ENCODE measurements at places on chromosomes 3 and 15. TPM values are rescaled to one million over a fixed set of nuclear protein-coding genes. Genes with fewer than 3 reads are reported as not detected.

CP gene
- not detected for total RNA-seq

SPATA12 gene
- total RNA-seq = not detected

NPAP1 gene
- total RNA-seq = not detected

FOXL2NB gene
- total RNA-seq = not detected

RARB gene
- not detected for total RNA-seq

DLL4 gene
- not detected for total RNA-seq

LRTM1 gene
- not detected for total RNA-seq

DUOXA1 gene
- total RNA-seq = 0.23 TPM

PRR20G gene
- not detected for total RNA-seq

SLC2A2 gene
- total RNA-seq = not detected

DNA sequence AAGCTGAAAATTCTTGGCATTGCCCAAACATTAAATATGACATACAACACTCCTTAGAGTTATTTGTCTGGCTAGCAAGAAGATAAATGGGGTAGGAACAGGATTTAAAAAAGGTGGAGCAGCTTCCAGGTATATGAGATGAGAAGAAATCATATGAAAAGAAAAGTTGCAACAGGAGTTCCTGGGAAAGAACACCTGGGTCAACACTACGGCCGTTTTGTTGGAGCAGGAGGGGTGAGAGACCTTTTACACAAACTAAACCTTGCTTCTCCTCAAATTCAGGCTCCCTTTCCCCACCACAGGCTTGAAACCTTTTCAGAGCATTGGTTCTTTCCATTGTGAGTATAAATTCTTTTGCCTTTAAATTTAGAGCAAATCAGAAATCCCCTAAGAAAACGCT, 18.8 kb upstream of the GUCA1C start:
- no peaks in the 10 kb centered on the region for H3K27me3 ChIP-seq
- no peak overlapping the region for H3K4me3 ChIP-seq
- no peak overlapping the region for H3K27ac ChIP-seq
- no peak for DNase-seq
- no peaks in the 10 kb centered on the region for H3K4me1 ChIP-seq

DNA sequence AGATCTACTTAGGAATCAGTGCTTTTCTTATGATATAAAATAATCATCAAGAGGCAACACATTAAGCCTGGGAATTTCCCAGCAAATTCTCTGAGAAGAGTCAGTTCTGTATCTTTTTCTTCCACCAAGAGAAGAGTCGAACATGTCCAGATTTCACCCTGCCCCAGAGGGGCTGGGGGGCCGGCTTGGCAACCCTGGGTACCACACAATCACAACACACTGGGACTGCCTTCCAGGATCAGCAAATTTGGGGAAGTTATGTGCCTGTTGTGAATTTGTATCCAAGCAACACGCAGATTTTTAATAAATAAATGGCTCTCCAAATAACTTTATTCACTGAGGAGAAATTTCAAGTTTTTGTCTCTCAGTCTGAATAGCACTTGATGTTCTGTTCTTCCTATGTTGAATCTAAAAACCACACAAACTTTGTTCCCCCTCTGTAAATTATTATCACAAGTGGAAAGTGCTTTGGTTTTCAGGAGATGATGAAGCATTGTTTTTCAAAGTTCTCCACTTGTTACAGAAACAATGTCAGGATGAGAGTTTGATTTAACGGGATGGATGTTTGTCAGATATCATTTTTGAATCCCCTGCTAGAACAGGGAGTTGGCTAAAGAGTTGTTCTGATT, 357.2 kb downstream of the ZNF385D start:
- H3K27ac ChIP-seq = no peak overlapping the region
- H3K36me3 ChIP-seq = no peaks in the 10 kb centered on the region
- no peaks in the 10 kb centered on the region for H3K27me3 ChIP-seq
- H3K4me1 ChIP-seq = no peaks in the 10 kb centered on the region

GRCh38 chr3:149975919-149976318, 5.2 kb upstream of the PFN2 start:
- no peak overlapping the region for H3K4me3 ChIP-seq
- no peaks in the 10 kb centered on the region for H3K36me3 ChIP-seq
- DNase-seq = no peak
- peaks cover 5% of the 10 kb centered on the region for H3K4me1 ChIP-seq

GRCh38 chr3:159937561-159938166, 51.0 kb upstream of the IL12A start:
- H3K4me3 ChIP-seq = no peak overlapping the region
- H3K27me3 ChIP-seq = no peaks in the 10 kb centered on the region
- DNase-seq = no peak
- H3K36me3 ChIP-seq = no peaks in the 10 kb centered on the region
- no peaks in the 10 kb centered on the region for H3K4me1 ChIP-seq
- no peak overlapping the region for H3K27ac ChIP-seq

- H3K27ac ChIP-seq = no peak overlapping the region
- H3K27me3 ChIP-seq = no peaks in the 10 kb centered on the region
- DNase-seq = no peak
- H3K4me3 ChIP-seq = no peak overlapping the region
- H3K36me3 ChIP-seq = no peaks in the 10 kb centered on the region
These were observed 367.9 kb downstream of the ZIC4 start for GRCh38 chr3:147038481-147038880.

GRCh38 chr3:50651920-50652529, 22.7 kb upstream of the DOCK3 start:
- DNase-seq = no peak
- no peaks in the 10 kb centered on the region for H3K27me3 ChIP-seq
- no peaks in the 10 kb centered on the region for H3K4me1 ChIP-seq
- no peak overlapping the region for H3K27ac ChIP-seq
- peaks cover 13% of the 10 kb centered on the region for H3K36me3 ChIP-seq

DNA sequence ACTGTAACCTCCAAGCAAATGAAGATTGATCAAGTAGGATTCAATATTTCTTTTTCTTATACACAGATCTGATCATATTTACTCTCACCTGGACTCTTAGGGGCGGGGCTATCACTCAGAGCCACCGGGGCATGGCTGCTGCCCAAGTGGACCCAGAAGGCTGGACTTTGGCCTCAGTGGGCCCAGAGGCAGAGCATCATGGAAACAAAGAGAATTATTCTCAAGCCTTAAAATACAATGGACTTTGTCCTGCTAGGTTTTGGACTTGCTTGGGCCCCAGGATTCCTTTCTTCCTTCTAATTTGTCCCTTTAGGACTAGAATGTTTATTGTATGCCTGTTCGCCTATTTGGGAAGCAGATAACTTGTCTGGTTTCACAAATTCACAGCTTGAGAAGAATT, 85.1 kb downstream of the SUCLG2 start:
- no peak overlapping the region for H3K27ac ChIP-seq
- no peak for DNase-seq
- H3K36me3 ChIP-seq = peaks cover 6% of the 10 kb centered on the region
- H3K4me3 ChIP-seq = no peak overlapping the region
- H3K4me1 ChIP-seq = no peaks in the 10 kb centered on the region

DNA sequence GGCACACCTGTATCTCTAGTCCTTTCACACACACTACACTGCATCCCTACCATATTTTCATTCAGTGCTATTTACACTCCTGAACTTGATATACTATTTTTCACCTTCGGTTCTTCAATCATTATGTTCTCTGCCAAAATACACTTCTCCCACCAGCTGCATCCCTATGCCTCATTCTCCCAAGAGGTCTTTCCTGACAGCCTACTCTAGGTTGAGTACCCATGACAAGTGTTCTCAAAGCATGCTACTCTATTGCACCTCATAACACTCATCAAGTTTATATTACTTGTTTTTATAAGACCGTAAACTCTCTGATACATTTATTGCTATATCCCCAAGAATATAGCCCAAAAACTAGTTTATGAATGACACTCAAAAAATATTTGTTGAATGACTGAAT, 549.5 kb downstream of the PYDC2 start:
- no peak overlapping the region for H3K4me3 ChIP-seq
- no peaks in the 10 kb centered on the region for H3K36me3 ChIP-seq
- no peak for DNase-seq
- no peaks in the 10 kb centered on the region for H3K27me3 ChIP-seq
- H3K4me1 ChIP-seq = no peaks in the 10 kb centered on the region

- no peak overlapping the region for H3K4me3 ChIP-seq
- no peaks in the 10 kb centered on the region for H3K36me3 ChIP-seq
- H3K27me3 ChIP-seq = no peaks in the 10 kb centered on the region
- H3K4me1 ChIP-seq = no peaks in the 10 kb centered on the region
- H3K27ac ChIP-seq = no peak overlapping the region
These were observed 80.8 kb upstream of the DPH6 start for GRCh38 chr15:35626571-35627318.

DNA sequence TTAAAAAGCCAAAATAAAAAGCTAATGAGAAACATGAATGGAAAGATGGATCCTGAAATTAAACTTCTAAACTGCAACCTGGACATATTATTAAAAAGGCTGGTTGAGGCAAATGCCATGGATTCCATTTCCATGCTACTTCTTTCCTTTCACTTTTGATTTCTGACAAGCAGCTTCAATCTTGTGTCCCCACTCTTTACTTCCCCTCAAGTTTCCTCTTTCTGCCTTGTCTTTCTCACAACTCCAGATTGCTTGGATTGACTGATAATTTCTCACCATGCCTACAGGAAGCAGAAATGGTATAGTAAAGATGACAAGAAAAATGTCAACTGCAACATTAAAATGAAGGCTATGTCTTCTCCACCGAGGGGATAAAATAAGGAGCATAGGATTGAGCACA, 1136.7 kb downstream of the TUSC7 start:
- H3K27ac ChIP-seq = no peak overlapping the region
- no peaks in the 10 kb centered on the region for H3K27me3 ChIP-seq
- no peaks in the 10 kb centered on the region for H3K4me1 ChIP-seq
- H3K36me3 ChIP-seq = no peaks in the 10 kb centered on the region
- DNase-seq = no peak

DNA sequence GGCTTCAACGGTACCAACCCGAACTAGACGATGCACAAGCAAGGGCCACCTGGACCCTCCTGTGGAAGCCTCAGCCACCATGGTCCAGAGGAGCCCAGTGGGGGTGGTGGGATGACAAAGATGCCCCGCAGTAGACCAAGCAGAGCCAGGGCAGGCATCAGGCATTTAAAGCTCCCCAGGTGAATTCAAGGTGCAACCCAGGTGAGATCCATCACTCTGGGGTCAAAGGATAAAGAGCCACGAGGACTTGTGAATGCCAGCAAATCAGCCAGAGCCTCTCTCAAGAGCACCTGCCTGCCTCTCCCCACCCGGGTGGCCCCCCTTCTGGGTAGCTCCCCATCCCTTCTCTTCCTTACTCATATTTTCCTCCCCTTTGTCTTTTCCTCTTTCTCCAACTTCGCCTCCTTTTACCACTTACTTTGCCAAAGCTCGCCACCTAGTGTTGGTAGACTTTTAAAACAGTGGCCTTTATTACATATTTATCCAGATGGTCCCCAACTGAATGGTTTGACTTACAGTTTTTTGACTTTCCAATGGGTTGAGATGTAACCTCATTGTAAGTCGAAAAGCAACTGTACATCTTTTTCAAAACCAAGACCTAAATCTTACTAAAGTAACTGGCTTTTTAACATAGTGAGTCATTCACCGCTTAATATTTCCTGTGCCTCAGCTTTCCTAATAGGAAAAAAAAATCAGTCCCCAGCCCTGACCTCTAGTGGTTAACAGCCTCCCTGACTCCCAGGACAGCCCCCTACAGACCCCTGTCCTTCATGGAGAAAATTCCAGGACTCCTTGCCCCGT, 18.8 kb downstream of the PLA2G4F start:
- H3K27ac ChIP-seq = no peak overlapping the region
- H3K27me3 ChIP-seq = no peaks in the 10 kb centered on the region
- H3K4me3 ChIP-seq = no peak overlapping the region
- H3K36me3 ChIP-seq = no peaks in the 10 kb centered on the region

- peaks cover 4% of the 10 kb centered on the region for H3K36me3 ChIP-seq
- H3K27me3 ChIP-seq = no peaks in the 10 kb centered on the region
- no peak overlapping the region for H3K27ac ChIP-seq
- H3K4me1 ChIP-seq = no peaks in the 10 kb centered on the region
These were observed 108.8 kb downstream of the FAIM start for GRCh38 chr3:138717348-138717747.

DNA sequence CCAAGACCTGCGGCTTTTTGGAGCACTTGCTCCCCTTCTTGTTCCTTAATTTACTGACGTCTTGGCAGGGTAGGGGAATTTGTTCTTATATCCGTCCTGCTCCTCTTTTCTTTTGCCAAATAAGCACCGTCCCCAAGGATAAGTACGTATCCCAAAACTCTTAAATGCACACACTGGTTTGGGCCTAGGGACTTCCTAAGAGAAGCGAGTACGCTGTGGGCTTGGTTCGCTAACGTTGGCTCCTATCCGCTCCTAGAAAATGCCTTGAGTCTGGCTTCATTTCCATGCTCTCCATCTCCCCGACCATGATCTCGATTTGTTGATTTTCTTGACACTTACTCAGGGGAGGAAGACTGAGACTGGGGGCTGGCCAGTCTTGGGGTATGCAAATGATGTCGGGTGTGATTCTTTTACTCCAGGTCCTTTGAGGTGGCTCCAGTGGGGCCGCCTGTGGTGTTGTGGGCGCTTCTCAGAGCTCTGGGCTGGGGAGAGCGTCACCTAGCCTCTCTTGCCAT, 1.3 kb downstream of the MYRIP start:
- H3K4me3 ChIP-seq = no peak overlapping the region
- no peak for DNase-seq
- no peak overlapping the region for H3K27ac ChIP-seq
- H3K4me1 ChIP-seq = no peaks in the 10 kb centered on the region
- H3K36me3 ChIP-seq = no peaks in the 10 kb centered on the region

GRCh38 chr15:51841406-51842040, 12.1 kb downstream of the TMOD3 start:
- no peaks in the 10 kb centered on the region for H3K27me3 ChIP-seq
- no peak overlapping the region for H3K4me3 ChIP-seq
- H3K27ac ChIP-seq = no peak overlapping the region
- H3K36me3 ChIP-seq = no peaks in the 10 kb centered on the region

DNA sequence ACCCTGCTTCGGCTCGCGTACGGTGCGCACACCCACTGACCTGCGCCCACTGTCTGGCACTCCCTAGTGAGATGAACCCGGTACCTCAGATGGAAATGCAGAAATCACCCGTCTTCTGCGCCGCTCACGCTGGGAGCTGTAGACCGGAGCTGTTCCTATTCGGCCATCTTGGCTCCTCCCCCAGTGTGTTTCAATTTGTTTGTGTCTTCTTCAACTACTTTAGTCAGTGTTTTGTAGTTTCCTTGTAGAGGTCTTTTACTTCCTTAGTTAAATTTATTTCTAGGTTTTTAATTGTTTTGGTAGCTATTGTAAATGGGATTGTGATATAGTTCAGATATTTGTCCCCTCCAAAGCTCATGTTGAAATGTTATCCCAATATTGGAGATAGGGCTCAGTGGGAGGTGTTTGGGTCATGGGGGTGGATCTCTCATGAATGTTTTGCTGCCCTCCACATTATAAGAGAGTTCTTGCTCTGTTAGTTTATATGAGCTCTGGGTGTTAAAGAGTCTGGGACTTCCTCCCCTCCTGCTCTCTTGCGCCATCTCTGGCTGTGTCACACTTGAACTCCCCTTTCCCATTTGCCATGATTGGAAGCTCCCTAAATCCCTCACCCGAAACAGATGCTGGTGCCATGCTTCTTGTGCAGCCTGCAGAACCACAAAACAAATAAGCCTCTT, 304.4 kb downstream of the DOCK3 start:
- no peak overlapping the region for H3K4me3 ChIP-seq
- H3K27ac ChIP-seq = no peak overlapping the region
- H3K27me3 ChIP-seq = no peaks in the 10 kb centered on the region
- H3K4me1 ChIP-seq = no peaks in the 10 kb centered on the region
